Upper lobe of right lung (tissue), 1 donor: ENCODE measurements at places on chromosomes 7 and 10. TPM values are rescaled to one million over a fixed set of nuclear protein-coding genes. Genes with fewer than 3 reads are reported as not detected.

The GPR22 gene
- total RNA-seq: not detected

The SLC13A4 gene
- total RNA-seq: not detected

The FRG2B gene
- not detected for total RNA-seq

- DNase-seq: peak; percentile 23
- no peaks in the 10 kb centered on the region for H3K36me3 ChIP-seq
- H3K27me3 ChIP-seq: no peaks in the 10 kb centered on the region
- no peak overlapping the region for H3K27ac ChIP-seq
- H3K4me3 ChIP-seq: no peak overlapping the region
- H3K4me1 ChIP-seq: peaks cover 26% of the 10 kb centered on the region
Observed at GRCh38 chr10:114260366-114260765, 21.3 kb downstream of the VWA2 start.

The ARHGEF35 gene
- total RNA-seq: 11.5 TPM

DNA sequence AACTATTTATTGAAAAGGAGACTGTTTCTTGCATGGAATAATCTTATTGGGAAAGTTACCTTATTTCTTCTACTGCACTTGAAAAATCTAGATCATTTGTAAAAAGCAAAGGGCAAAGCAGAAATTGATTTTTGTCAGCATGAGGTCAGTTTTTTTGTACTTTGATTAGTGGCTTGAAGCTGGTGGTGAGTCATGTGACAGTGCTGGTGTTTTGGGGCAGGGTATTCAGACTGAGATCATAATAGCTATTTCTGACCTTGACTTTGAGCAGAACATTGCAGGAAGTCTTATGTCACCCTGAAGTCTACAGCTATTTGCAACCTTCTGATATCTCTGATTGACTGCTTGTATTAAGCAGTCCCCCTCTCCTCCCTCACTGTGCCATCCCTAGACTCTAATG, 66.3 kb upstream of the SORCS3 start:
- H3K36me3 ChIP-seq: no peaks in the 10 kb centered on the region
- no peak overlapping the region for H3K4me3 ChIP-seq
- no peaks in the 10 kb centered on the region for H3K4me1 ChIP-seq
- no peak overlapping the region for H3K27ac ChIP-seq
- no peak for DNase-seq

GRCh38 chr7:125059861-125060456, 130.3 kb upstream of the POT1 start:
- no peak overlapping the region for H3K4me3 ChIP-seq
- no peak for DNase-seq
- H3K27ac ChIP-seq: no peak overlapping the region
- H3K4me1 ChIP-seq: no peaks in the 10 kb centered on the region

DNA sequence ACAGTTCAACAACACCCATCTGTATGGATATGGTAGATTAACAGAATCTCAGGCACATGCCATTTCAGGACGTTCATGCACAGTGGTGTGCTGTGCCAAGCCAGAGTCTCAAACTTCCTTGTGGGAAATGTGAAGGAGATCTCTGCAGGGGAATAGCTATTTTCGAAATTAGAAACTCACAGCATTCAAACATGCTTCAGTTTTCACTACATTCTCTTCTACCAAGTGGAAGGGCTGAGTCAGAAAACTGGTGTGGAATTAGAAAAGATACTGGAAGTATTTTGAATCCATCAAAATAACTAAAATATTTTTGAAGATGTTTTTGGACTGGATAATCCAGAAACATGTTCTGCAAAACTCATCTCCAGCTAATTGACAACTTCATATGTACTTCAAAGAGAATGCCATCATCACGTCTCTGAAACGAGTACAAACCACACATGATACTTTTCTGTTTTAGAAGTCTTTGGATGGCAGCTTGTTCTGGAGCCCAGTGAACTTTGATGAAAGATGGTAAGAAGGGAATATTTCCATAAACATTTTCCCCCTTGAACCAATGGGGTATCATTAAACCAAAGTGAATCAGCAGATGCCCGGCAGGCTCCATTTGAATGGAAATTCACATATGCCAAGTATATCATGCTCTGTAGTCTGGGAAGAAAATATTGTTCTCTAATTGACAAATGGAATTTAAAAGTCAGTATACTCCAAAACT, 616.3 kb upstream of the IGFBP3 start:
- H3K36me3 ChIP-seq: no peaks in the 10 kb centered on the region
- no peak overlapping the region for H3K27ac ChIP-seq
- H3K4me1 ChIP-seq: no peaks in the 10 kb centered on the region

The CHAT gene
- not detected for total RNA-seq
